ENCODE measurements at places on chromosomes 2 and 18. TPM values are rescaled to one million over a fixed set of nuclear protein-coding genes. Genes with fewer than 3 reads are reported as not detected.
A peak's percentile ranks its signal among the peaks of the same experiment; 100 is the strongest.

NOSTRIN gene
- total RNA-seq, result not detected

DES gene
- total RNA-seq, result not detected

GRCh38 chr18:24491927-24492834 is 31.7 kb downstream of the HRH4 start:
- no peak overlapping the region for H3K4me3 ChIP-seq
- H3K36me3 ChIP-seq, result no peaks in the 10 kb centered on the region
- H3K27ac ChIP-seq, result no peak overlapping the region
- DNase-seq, result peak; percentile 22

GRCh38 chr2:127193164-127193966 is 26.7 kb downstream of the CYP27C1 start:
- peaks cover 8% of the 10 kb centered on the region for H3K27me3 ChIP-seq
- no peak overlapping the region for H3K4me3 ChIP-seq
- H3K36me3 ChIP-seq, result no peaks in the 10 kb centered on the region
- no peak for DNase-seq

ANKZF1 gene
- 97.5 TPM for total RNA-seq

ZNF516 gene
- 2.7 TPM for total RNA-seq

UCN gene
- 1.9 TPM for total RNA-seq

ASB3 gene
- total RNA-seq, result 21.1 TPM

DNA sequence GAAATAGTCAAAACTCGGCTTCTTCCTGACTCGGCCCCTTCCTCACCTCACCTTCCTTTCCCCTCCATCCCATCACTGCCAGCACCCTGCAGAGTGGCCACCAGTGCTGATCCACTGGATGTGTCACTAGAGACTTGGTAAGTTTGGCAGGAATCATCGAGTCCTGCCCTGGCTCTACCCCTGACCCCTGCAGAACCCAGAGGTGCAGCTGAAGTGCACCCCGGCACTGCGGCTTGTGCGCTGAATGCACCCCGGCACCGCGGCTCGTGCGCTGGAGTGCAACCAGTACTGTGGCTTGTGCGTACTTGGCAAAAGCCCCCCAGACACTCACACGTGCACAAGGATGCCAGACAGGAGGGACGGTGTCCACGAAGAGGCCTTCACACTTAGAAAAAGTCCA is 206.5 kb downstream of the SNTG2 start:
- no peak overlapping the region for H3K27ac ChIP-seq
- H3K36me3 ChIP-seq, result no peaks in the 10 kb centered on the region
- H3K4me1 ChIP-seq, result no peaks in the 10 kb centered on the region
- DNase-seq, result no peak
- no peak overlapping the region for H3K4me3 ChIP-seq

ERBB4 gene
- total RNA-seq, result not detected

WIPF1 gene
- total RNA-seq, result 170 TPM

GRCh38 chr2:197515315-197515738 is 539 bp upstream of the MOB4 start:
- DNase-seq, result no peak
- H3K4me1 ChIP-seq, result peaks cover 22% of the 10 kb centered on the region
- H3K27ac ChIP-seq, result peak overlapping the region; percentile 88
- H3K4me3 ChIP-seq, result peak overlapping the region; percentile 92

LOXHD1 gene
- not detected for total RNA-seq

PJVK gene
- total RNA-seq, result 2.3 TPM

GRCh38 chr2:45047301-45047700 is 38.0 kb upstream of the SIX2 start:
- no peak overlapping the region for H3K4me3 ChIP-seq
- peaks cover 9% of the 10 kb centered on the region for H3K27me3 ChIP-seq
- DNase-seq, result no peak
- no peak overlapping the region for H3K27ac ChIP-seq
- H3K36me3 ChIP-seq, result no peaks in the 10 kb centered on the region
- no peaks in the 10 kb centered on the region for H3K4me1 ChIP-seq

GRCh38 chr2:128390991-128391630 is 72.4 kb upstream of the HS6ST1 start:
- H3K36me3 ChIP-seq, result no peaks in the 10 kb centered on the region
- no peak overlapping the region for H3K4me3 ChIP-seq
- H3K27ac ChIP-seq, result no peak overlapping the region
- no peaks in the 10 kb centered on the region for H3K27me3 ChIP-seq
- H3K4me1 ChIP-seq, result no peaks in the 10 kb centered on the region
- no peak for DNase-seq

DNA sequence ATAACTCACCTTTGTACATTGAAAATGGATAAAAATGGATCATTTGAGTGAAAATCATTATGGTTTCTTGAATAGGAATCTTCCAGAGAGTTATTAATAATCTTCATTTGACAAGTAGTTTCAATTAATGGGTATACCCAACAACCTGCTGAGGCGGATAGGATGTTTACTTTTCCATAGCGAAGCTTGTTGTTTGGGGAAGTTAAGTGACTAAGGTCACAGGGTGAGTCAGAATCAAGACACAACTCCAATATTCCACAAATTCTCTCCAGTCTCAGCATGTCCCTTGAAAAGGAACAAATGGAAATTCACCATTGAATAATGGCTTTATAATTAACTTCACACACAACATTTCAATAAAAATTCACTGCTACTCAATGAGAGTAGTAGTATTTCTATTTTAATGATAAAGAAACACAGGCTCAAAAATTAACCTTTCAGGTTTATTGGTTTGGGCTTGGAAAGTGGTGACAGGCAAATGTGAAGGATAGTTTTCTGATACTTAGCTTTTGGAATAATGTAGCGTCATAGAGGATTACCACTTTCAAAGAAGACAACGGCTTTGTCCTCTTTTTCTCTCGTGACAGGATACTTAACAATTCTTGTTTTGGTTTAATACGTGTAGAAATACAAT is 211.3 kb downstream of the GPD2 start:
- no peak overlapping the region for H3K27ac ChIP-seq
- H3K4me3 ChIP-seq, result no peak overlapping the region
- H3K4me1 ChIP-seq, result no peaks in the 10 kb centered on the region
- no peaks in the 10 kb centered on the region for H3K36me3 ChIP-seq

GRCh38 chr2:236744716-236745115 is 175.1 kb downstream of the ACKR3 start:
- no peak for DNase-seq
- no peaks in the 10 kb centered on the region for H3K4me1 ChIP-seq
- peaks cover 5% of the 10 kb centered on the region for H3K27me3 ChIP-seq
- H3K27ac ChIP-seq, result no peak overlapping the region
- no peaks in the 10 kb centered on the region for H3K36me3 ChIP-seq
- H3K4me3 ChIP-seq, result no peak overlapping the region

DNA sequence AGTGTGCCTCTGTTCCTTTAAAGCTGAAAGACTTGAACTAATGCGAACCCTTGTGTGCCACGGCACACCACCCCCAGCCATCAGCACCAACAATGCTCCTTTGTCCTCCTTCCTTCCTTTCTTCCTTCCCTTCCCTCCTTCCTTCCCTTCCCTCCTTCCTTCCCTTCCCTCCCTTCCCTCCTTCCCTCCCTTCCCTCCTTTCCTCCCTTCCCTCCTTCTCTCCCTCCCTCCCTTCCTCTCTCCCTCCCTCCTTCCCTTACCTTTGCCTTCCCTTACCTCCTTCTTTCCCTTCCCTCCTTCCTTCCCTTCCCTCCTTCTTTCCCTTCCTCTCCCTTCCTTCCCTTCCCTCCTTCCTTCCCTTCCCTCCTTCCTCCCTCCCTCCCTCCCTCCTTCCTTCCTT is 208.3 kb upstream of the PXDN start:
- no peak overlapping the region for H3K4me3 ChIP-seq
- no peak overlapping the region for H3K27ac ChIP-seq
- peaks cover 10% of the 10 kb centered on the region for H3K27me3 ChIP-seq
- DNase-seq, result no peak
- no peaks in the 10 kb centered on the region for H3K36me3 ChIP-seq

GRCh38 chr2:12032975-12033374 is 286.5 kb downstream of the LPIN1 start:
- H3K36me3 ChIP-seq, result no peaks in the 10 kb centered on the region
- peaks cover 23% of the 10 kb centered on the region for H3K4me1 ChIP-seq
- DNase-seq, result no peak

- H3K36me3 ChIP-seq, result no peaks in the 10 kb centered on the region
- no peaks in the 10 kb centered on the region for H3K27me3 ChIP-seq
- H3K4me3 ChIP-seq, result no peak overlapping the region
Measured at GRCh38 chr2:172323861-172324597, 103.4 kb upstream of the ITGA6 start.

SULT6B1 gene
- total RNA-seq, result not detected

DNA sequence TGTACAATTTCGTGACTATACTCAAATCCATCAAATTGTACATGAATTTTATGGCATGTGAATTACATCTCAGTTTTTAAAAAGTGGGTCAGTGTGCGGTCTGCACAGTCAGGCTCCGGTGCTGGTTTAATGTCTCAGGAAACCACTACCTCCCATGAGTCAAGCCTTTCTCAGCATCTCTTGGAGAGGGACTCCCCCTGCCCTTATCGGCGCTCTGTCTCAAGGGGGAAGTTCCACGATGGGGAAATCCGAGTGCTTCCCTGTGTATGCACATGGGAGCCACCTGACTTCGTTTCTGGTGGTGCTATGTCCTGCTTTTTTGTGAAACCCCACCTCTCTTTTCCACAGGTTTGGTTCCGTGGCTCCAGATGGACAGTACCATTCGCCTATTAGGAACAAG is 72.5 kb downstream of the ACOXL start:
- peaks cover 16% of the 10 kb centered on the region for H3K4me1 ChIP-seq
- peak; percentile 85 for DNase-seq
- H3K4me3 ChIP-seq, result peak overlapping the region; percentile 3
- H3K27me3 ChIP-seq, result peaks cover 43% of the 10 kb centered on the region
- H3K27ac ChIP-seq, result peak overlapping the region; percentile 29
- peaks cover 2% of the 10 kb centered on the region for H3K36me3 ChIP-seq

GRCh38 chr18:55781481-55781957 is 193.5 kb upstream of the TCF4 start:
- no peak overlapping the region for H3K27ac ChIP-seq
- no peak for DNase-seq
- H3K27me3 ChIP-seq, result peaks cover 31% of the 10 kb centered on the region
- no peak overlapping the region for H3K4me3 ChIP-seq

- H3K36me3 ChIP-seq, result peaks cover 3% of the 10 kb centered on the region
- DNase-seq, result no peak
- H3K4me1 ChIP-seq, result peaks cover 26% of the 10 kb centered on the region
Measured at GRCh38 chr2:7665880-7666279, 748.7 kb downstream of the RNF144A start.

DNA sequence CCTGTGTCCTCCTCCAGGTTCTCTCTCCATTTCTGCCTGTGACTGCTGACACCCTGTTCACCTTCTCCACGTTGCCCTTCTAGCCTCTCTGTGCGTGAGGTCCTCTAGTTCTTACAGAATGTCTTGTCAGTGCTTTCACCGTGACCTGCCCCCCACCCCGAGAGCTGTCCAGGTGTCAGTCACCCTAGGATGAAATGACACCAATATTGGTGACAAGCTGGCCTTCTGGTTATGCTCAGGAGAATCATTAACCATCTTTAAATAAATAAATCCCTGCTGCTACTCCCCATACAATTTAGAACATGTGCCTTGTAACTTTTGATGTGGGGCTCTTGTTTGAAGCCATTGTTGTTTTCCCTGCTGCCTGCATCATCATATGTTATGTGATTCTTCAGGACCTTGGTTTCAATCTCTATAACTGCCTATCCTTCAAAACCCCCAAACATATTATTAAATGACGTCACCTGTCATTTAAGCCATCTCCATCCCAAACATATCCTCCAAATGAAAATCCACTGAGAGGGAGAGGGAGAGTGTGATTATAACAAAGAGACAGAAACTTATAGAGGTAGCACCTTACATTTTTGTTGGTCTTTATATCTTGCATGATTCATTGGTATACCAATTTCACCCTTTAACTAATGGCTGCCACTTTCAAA is 496.3 kb downstream of the PARD3B start:
- no peaks in the 10 kb centered on the region for H3K4me1 ChIP-seq
- no peak for DNase-seq
- no peak overlapping the region for H3K4me3 ChIP-seq
- no peak overlapping the region for H3K27ac ChIP-seq
- no peaks in the 10 kb centered on the region for H3K27me3 ChIP-seq

DNA sequence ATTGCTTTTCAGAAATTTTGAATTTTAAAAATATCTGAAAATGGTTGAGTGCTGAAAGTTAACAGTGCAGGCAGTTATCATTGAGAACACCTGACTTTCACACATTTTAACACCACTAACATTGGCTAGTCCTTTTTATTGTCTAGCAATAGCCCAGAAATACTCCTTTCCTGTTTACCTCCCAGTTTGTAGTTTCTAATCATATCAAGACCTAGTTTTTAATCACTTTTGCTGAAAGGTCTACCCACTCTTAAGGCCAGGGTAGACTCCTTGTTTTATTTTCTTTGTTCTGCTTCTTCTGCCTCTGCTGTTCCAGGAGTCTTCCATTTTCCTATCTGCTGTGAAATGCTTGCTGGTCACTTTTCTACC is 72.1 kb downstream of the UBE2E3 start:
- no peak overlapping the region for H3K27ac ChIP-seq
- no peak overlapping the region for H3K4me3 ChIP-seq
- no peaks in the 10 kb centered on the region for H3K27me3 ChIP-seq
- DNase-seq, result no peak
